ENCODE measurements at places on chromosomes 6 and 20.

GRCh38 chr20:37144856-37145404 lies 34.2 kb upstream of the RPN2 start:
- DNase-seq = no peak

GRCh38 chr20:4502756-4503155 lies 219.0 kb upstream of the PRND start:
- no peak for DNase-seq

DNA sequence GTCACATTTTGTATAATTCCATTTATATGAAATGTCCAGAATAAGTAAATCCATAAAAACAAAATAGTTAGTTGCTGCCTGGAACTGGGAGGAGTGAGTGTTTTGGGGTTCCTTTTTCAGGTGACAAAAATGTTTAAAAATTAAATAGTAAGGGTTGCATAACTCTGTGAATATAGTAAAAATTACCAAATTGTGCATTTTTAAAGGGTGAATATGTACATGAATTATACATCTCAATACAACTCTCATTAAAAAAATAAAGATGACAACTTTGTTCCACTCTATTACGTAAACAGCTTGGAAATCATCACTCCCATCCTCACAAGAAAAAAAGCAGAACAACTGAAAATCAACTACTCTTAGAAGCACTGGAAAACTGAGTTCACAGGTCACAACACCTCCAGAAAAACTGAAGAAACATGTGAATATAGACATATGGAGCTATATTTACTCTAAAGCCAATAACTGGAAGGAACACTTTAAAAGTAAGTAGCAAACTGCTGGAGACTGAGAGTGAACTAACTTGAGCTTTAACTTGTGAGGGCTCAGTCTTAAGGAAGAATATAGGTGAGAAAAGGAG lies 40.0 kb downstream of the RANBP9 start:
- DNase-seq = no peak

DNA sequence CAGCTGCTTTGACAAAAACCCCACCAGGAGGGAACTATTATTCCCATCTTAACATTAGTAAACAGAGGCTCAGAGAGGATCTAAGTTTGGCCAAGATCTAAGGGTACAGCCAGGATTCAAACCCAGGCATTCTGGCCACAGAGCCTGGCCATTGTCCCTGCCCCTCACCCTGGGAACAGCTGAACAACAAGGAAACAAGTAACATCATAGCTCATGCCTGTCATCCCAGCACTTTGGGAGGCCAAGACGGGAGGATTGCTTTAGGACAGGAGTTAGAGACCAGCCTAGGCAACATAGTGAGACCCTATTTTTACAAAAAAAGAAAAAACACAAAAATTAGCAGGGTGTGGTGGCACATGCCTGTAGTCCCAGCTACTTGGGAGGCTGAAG lies 27.5 kb downstream of the TOX2 start:
- DNase-seq = no peak

- DNase-seq = no peak
Observed at GRCh38 chr6:68108233-68108835, 526.7 kb upstream of the ADGRB3 start.

DNA sequence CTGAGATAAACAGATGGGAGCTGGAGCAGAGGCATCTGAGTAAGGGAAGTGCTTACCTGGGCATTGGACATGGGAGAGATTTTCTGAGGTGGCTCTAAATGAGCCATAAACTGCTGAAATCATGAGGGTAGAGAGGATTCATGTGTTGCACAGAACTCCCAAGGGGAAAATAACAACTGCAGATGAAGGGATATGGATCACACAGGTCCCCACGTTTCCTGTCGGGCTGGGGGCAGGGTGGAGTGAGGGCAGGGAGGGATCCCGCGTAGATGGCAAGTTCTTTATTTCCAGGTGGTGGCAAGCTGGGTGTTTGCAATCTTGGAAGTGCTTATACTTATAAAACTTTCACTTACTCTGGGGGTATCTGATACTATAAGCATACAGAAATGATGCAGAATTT lies 422.6 kb upstream of the FLRT3 start:
- DNase-seq = no peak

GRCh38 chr6:159151266-159151855 lies 17.8 kb upstream of the FNDC1 start:
- no peak for DNase-seq

- peak; percentile 39 for DNase-seq
Observed at GRCh38 chr20:41524980-41525613, 93.1 kb downstream of the CHD6 start.

DNA sequence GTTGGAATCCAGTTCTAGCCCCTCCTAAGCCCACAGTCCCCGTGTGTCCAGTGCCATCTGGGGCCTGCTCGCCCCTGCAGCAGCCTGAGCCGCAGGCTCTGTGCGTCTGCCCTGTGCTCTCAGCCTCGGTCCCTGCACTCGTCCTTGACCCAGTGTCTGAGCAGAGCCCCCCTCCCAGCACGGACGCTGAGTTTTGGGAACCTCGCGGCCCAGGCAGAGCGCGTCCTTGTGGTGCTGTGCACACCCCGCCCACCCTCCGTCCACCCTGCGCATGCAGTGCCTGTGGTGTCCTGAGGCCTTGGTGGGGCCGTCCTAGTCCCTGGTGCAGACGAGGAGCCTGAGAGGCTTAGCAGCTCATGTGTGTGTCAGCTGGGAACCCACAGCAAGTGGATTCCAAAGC lies 31.6 kb downstream of the OSBPL2 start:
- DNase-seq = no peak

DNA sequence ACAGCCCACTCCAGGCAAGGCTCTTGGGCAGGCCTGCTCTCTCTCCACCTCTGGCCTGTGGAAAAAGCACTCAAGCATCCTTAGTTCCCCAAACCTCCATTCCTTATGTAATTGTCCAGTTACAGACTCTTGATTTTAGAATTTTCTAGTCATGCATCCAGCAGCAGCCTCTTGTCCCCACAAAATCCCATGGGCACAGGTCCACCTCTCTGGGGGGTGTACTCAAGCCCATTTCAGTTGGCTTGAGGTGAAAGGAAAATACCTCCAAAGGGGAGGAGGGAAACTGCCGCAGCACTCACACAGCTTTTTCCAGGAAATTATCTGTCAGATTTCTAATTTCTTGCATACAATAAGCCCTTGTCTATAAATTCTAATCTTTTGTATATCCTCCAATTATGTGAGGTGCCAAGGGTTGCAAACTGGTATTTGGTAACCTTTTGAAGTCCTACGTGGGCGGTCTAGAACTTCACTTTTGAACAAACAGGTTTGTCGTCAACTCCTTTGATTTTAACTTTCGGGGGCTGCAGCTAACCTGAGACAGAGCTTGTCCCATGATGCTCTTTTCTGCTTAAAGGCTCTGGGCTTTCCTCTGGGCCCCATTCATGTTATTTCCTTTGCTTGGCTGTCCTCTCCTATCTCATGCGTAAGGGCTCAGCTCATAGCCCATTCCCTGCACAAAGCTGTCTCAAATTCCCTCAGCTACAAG lies 104.7 kb upstream of the CEP85L start:
- DNase-seq = no peak

DNA sequence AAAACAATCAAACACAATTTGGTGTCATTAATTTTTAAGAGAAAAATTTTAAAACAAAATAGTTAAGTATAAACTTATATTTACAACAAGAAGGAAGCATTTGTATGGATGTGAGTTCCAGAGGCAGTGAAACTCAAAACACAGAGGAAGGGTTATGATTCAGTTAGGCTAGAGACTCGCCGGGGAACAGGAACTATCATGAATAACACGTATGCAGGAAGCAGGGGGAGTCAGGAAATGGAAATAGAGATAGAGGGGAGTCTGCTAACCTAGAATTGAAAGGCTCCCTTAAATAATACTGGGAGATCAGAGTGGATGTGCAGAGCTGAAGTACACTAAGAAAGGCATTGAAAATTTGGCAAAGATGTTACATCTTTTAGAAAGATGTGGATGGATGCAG lies 14.2 kb upstream of the HLA-DRB1 start:
- DNase-seq = no peak

DNA sequence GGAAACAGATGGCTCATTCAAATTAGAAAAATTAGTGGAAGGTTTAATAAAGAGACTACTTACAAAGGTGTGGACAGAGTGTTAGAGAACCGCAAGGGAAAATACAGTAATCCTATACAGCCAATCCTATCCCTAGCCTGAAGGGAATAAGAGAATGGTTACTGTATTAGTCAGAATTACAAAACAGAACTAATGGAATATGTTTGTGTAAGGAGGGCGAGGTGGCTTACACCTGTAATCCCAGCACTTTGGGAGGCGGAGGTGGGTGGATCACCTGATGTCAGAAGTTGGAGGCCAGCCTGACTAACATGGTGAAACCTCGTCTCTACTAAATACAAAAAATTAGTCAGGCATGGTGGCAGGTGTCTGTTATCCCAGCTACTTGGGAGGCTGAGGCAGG lies 16.3 kb upstream of the TRPC4AP start:
- no peak for DNase-seq

DNA sequence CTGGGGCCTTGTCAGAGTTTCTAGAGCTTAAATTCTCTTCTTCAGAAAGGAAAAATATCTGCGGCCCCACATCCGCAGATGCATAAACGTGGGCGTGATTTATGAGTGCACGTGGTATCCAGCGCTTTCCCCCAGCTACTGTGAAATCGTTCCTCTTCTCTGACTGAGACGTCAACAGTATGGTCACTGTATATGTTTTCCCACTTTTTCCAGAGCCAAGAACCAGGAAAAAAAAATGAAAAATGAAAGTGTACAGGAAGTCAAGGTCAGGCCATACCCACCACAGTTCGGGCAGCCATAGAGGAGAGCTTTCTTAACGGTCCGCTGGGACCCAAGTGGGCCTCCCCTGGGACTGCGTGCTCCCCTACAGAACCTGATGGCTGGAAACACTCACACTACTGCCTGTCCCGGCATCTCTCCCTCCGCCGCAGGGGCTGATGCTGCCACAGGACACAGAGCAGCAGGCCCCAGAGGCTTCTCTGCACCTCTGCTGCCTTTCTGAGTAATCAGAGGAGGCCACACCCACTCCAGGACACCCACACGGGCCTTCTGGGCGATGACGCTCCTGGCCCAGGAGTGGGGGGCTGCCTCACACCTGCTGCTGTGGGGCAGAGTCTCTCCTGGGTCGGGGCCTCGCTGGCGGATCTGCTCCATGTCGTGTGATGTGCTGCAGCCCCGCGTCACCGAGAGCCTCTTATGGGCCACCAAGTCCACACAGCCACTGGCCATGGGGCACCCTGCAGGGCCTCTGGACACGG lies 16.4 kb upstream of the STX16 start:
- no peak for DNase-seq

- no peak for DNase-seq
Observed at GRCh38 chr6:49790341-49790740, 3.3 kb upstream of the PGK2 start.

- DNase-seq = no peak
Observed at GRCh38 chr6:15569035-15569995, 93.5 kb downstream of the DTNBP1 start.

GRCh38 chr6:106882601-106883518 lies 91.7 kb downstream of the CD24 start:
- no peak for DNase-seq

DNA sequence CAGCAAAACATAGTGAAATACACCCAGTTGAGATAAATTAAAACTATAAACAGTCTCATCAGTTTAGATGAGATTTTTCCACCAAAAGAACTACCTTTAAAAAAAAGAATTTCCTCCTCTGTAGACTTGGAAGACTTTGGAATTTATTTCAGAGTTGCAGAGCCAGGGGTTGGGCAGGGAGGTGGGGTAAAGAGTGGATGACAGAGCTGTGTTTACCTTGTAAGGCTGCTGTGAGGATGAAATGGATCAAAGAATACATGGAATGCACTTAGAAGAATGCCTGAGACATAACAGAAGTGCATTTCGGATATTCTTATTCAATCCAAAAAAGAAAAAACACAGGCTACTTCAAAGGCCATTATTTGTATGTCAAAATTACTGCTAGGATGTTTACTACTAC lies 6.4 kb upstream of the LY86 start:
- DNase-seq = no peak
